ENCODE measurements at places on chromosomes 3 and 15.
A peak's percentile ranks its signal among the peaks of the same experiment; 100 is the strongest.

- no peak for DNase-seq
These were observed 469.1 kb downstream of the RAP2B start for GRCh38 chr3:153631102-153631501.

DNA sequence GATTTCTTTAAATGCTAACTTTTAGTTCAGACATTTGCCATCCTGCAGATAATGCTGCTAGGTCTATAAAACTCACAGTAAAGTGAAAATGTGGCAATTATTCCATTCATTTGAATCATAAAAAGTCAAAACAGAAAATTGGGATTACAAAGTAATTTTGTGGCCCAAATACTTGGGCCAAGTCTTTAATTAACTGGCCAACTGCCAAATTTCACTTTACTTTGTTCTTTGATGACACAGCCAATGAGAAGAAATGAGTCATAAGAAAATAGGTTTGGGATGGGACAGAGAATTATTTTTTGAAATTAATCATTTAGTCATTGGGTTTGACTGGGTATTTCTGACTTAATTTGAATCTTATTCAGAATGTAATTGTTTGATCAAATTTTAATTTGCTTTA is 89.8 kb upstream of the SLC2A2 start:
- no peak for DNase-seq

DNA sequence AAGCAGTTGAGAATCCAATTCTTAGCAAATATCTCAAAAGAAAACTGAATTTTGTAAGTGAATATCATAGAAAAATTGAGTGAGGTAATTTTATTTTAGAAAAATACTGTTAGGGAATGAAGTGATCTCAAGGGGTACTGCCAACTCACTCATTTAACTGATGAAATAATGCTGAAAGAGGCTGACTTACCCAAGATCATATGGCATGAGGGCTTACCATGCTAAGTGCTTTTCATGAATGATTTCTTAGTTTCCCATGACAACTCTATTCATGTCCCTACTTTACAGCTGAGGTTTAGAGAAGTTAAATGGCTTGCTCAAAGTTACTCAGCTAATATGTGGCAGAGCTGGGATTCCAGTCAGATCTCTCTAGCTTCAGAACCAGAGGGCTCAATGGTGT is 30.6 kb downstream of the CCDC14 start:
- DNase-seq = no peak

GRCh38 chr3:65713016-65713415 is 325.7 kb downstream of the MAGI1 start:
- no peak for DNase-seq

GRCh38 chr3:40895109-40895508 is 304.2 kb upstream of the CTNNB1 start:
- DNase-seq = no peak

- no peak for DNase-seq
These were observed 6.9 kb upstream of the CLPX start for GRCh38 chr15:65192016-65192415.

DNA sequence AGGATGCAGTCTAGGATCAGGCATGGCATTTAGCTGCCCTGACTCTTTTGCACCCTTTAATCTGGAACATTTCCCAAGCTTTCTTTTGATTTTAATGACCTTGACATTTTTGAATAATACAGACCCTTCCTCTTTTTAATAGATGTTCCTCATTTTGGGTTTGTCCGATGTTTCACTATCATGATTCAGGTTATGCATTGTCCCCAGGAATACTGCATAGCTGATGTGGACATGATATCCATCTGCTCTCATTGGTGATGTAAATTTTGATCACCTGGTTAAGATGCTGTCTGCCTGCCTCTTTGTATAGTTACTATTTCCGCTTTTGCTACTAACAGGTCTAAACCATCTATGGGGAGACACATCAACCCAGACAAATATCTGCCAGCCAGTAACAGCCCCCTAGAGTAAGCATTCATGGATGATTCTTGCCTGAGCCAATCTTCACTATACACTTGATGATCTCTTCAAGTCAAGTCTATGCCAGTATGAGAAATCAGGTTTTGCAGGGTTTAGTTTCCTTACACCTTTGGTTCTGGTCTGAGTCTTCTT is 50.6 kb upstream of the ULK4 start:
- DNase-seq = no peak

DNA sequence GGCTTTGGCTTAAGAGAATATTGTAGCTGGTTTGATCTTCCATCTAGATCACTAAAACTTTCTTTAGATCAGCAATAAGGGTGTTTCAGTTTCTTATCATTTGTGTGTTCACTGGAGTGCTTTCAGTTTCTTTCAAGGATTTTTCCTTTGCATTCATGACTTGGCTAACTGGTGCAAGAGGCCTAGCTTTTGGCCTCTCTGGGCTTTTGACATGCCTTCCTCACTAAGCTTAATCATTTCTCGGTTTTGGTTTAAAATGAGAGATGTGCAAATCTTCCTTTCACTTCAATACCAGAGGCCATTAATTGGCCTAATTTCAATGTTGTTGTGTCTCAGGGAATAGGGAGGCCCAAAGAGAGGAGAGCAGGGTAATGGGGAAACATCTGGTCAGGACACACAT is 30.3 kb upstream of the CCNB2 start:
- DNase-seq = no peak

- DNase-seq = no peak
These were observed 7.8 kb upstream of the FAM174B start for GRCh38 chr15:92663250-92663951.

DNA sequence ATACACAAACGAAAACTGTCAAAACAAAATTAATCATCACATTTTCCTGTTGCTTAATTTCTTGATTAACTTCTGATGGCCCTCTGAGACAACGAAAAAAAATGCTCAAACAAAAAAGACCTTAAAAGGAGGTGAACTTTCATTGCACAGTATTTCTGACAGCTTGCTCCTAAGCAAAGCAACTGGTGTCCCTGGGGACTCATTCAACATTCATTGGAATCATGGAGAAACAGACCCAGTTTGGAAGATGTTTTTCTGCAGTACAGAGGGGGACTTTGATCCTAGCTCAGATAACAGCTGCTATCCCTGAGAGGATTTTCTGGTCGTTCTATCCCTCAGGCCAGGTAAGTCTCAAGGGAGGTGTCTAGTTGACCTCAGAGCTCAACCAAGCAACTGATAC is 378.7 kb upstream of the ATP11B start:
- no peak for DNase-seq

DNA sequence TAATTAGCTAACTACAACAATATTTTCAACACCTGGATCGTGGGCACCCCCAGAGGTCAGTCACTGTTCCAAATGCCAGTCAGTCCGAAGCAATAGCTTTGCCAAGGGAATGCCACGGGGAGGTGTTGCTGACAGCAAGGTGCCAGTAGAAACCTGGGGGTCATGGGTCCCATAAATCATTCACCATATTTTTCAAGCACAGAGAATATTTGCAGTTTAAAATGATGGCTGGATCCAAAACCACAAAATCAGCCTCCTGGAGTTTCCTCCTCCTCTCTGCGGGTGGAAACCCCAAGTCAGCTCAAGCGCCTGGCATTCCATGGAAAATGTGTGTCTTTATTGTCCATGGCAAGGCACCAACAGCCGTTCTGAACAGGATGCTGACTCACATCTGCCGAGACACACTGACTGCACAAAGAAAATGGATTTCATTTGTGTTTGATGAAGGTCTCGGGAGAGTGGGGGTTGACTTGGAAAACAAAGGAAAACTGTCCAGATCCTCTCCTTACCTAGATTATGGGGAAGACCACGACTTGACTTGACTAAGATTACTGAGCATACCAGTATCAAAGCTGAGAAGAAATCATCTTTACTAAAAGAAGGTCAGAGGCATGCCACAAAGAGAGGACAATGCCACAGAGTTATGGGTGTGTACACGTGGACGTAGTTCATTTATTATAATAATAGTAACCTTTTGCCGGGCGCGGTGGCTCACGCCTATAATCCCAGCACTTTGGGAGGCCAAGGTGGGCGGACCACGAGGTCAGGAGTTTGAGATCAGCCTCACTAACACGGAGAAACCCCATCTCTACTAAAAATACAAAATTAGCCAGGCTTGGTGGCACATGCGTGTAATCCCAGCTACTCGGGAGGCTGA is 26.4 kb downstream of the ANXA2 start:
- peak; percentile 36 for DNase-seq

DNA sequence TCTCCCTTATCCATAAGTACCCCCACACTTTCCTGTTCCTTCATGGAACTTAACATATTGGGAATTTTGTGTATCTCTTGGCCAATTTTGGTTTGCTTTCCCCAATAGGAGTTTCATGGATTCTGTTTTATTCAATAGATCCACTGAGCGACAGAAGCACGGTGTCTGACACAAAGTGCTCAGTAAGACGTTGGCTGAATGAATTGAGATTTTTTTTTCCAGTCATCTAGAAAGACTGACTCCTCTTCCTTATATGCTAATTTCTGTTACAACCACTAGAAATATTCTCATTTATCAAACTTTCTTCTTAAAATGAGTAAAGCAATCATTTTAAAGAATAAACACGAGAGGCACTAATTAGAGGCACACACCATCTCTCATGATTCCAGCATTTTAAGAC is 48.1 kb downstream of the UBP1 start:
- no peak for DNase-seq

DNA sequence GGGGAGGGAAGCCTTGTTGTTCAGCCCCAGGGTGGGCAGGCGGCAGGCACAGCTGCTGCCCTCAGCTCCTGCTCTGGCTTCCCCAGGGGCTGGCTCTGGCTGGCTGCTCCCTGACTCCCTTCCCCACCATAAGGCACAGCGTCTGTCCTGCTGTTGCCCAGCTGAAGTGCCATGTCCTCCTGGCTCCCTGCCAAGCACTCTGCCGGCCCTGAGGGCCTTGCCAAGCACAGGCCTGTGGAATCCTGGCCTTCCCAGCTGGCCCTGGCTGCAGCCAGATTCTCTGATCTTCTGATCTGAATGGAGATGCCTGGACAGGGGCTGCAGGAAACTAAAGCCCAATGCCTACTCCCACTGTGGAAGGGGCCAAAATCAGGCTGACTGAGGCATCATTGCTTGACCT is 1.1 kb downstream of the IQCF6 start:
- no peak for DNase-seq

DNA sequence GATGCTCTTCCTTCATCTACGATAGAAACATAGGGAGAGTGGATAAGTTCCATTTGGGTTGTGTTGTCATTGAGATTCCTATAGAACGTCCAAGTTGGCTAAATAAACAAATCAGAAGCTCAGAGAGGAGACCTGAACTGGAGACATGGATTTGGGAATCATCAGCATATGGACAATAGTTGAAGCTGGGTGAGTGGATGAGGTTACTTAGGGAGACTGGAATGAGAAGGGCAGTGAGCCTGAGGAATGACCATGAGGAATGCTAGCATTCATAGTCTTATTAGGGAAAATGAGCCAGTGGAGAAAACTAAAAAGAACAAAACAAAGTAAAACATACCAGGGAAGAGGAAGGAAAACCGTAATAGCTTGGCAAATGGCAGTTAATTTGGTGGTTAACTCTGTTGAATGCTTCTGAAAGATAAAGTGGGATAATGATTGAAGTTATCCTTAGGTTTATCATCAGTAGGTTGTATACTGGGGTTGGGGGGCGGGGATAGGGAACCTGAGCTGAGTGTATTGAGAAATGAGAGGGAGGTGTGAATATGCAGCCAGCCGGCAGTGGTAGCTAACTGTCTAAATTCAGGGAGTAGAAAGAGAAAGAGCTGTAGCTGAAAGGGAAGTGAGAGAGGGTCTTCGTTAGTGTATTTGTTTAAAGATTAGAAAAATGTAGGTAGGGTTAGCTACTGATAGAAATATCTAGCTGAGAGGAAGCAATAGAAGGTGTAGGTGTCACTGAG is 74.6 kb downstream of the ARHGEF26 start:
- no peak for DNase-seq

DNA sequence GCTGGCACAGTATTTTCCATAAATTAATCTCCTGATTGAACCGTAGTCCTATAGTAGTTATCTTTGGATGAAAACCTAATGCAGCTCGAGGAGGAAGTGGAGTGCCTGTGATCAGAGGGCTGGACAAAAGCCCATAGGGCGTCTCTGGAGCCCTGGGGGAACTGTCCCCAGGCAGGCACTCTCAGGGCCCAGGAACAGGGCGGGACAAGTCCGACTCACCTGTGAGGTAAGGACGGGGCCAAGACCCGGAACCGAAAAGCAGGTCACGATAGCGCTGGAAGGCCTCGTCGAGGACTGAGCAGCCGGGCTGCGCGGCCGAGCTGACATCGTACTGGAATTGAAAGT is 341 bp downstream of the HEXA start:
- DNase-seq = peak; percentile 40

- DNase-seq = no peak
These were observed 17.9 kb downstream of the HAPLN3 start for GRCh38 chr15:88877415-88877814.

DNA sequence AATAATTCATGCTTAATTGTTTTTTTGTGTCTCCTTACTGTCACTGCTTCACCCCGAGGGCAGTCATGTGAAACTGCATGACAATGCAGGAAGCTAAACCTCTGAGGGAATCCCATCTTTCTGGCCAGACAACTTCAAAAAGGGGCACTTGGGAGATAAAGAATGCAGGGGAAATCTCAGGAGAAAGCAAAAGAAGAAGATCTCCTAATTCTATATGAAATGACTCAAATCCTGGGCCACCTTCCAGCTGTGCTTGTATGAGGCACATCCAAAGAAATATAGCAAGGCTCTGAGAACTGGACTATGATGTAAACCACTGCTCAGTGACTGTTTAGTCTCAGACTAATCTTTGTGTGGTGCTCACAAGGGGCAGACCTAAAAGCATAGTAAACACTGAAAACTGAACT is 22.6 kb upstream of the UMPS start:
- no peak for DNase-seq

DNA sequence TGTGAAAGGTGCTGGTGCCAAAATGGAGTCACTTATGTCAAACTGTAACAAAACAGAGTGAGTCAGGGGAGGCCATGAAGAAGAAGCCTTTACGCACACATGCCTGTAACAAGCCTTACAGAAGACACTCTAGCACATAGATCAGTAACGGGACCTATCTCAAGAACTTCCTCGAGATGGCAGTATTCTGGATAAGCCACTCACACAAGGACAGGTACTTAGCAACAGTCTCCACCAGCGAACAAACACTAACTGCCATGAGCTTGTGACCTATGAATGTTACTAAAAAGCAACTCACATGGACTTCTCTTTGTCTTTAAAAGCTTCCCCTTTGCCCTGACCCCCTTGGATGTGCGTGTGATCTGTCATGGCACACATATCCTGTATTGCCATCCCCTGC is 235.1 kb downstream of the CD47 start:
- DNase-seq = no peak

- DNase-seq = no peak
These were observed 37.3 kb downstream of the SLCO2A1 start for GRCh38 chr3:133992381-133992780.

DNA sequence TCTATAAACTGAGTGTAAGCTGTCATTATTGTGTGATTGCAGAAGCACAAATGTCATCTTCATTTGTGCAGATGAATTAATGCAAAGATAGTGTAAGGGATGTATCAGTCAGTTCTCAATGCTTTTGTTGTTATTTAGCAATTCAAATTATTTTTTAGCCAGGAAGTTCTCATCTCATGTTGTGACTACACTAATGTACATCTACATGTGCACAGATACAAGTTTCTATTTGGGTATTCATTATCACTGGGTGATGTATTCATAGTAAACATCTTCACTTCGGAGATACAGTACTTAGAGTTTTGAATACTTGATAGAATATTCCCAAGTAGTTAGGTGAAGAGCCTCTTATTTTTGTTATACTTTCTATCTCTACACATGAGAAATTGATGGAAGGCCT is 11.1 kb downstream of the EIF2A start:
- no peak for DNase-seq

GRCh38 chr3:45054196-45054857 is 28.2 kb downstream of the CLEC3B start:
- no peak for DNase-seq

- DNase-seq = no peak
These were observed 30.3 kb upstream of the CPOX start for GRCh38 chr3:98623572-98624280.

Data from activated CD4-positive, alpha-beta T cell treated with anti-CD3 and anti-CD28 coated beads, Interleukin-2, amount 50 U/mL, for 4 hours (primary cell).